ENCODE measurements at places on chromosomes 16 and 17. TPM values are rescaled to one million over a fixed set of nuclear protein-coding genes. Genes with fewer than 3 reads are reported as not detected.

GRCh38 chr16:11636172-11636721 lies 32.0 kb upstream of the SNN start:
- H3K27ac ChIP-seq: no peak overlapping the region
- DNase-seq: no peak
- H3K27me3 ChIP-seq: no peaks in the 10 kb centered on the region
- no peak overlapping the region for H3K4me3 ChIP-seq
- H3K36me3 ChIP-seq: no peaks in the 10 kb centered on the region
- H3K4me1 ChIP-seq: peaks cover 10% of the 10 kb centered on the region

DNA sequence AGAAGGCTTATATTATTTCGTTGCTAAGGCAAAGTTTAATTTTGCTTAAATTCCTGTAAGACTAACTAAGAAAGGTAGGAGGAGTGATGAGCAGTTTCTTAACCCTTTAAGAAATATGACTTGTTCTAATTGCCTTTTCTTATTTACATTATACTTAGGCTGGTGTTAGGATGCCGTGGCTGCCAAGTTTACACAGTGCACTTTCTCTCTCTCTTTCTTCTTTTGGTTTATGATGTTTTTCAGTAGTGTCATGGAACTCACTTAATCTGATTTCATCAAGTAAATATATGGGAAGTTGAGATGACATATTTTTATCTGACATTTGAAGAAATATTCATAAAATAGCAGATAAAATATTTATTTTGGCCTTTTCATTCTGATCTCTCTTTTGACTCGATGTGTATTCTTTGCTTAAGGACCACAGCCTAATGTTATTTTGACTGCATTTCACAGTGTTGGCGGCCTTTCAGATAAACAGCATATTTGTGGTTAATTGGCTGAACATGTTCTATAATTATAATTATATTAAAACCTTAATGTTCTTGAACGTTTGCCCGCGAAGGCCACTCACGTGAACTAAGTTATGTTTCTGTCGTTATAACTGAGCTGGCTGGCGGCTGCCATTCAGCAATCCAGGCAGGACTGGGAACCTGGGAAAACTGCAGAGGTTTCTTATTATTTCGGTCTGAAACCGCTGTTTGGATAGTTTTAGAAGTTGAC lies 191.6 kb downstream of the WWOX start:
- DNase-seq: no peak
- no peaks in the 10 kb centered on the region for H3K4me1 ChIP-seq
- no peaks in the 10 kb centered on the region for H3K36me3 ChIP-seq
- no peak overlapping the region for H3K27ac ChIP-seq
- H3K27me3 ChIP-seq: no peaks in the 10 kb centered on the region

GRCh38 chr16:80671281-80671849 lies 130.6 kb downstream of the DYNLRB2 start:
- no peaks in the 10 kb centered on the region for H3K27me3 ChIP-seq
- no peak overlapping the region for H3K4me3 ChIP-seq
- no peak overlapping the region for H3K27ac ChIP-seq
- H3K4me1 ChIP-seq: no peaks in the 10 kb centered on the region

Gene STX1B
- 1.5 TPM for total RNA-seq

Gene HEATR9
- 2.2 TPM for total RNA-seq

Gene PYDC1
- total RNA-seq: not detected

GRCh38 chr17:39231591-39232551 lies 6.1 kb upstream of the STAC2 start:
- peaks cover 6% of the 10 kb centered on the region for H3K27me3 ChIP-seq
- no peaks in the 10 kb centered on the region for H3K36me3 ChIP-seq
- H3K27ac ChIP-seq: no peak overlapping the region
- peak; percentile 57 for DNase-seq

GRCh38 chr17:17362540-17362930 lies 59.4 kb downstream of the NT5M start:
- H3K4me1 ChIP-seq: no peaks in the 10 kb centered on the region
- no peaks in the 10 kb centered on the region for H3K36me3 ChIP-seq
- H3K4me3 ChIP-seq: no peak overlapping the region
- H3K27ac ChIP-seq: no peak overlapping the region
